ENCODE measurements at places on chromosomes 3 and 15. TPM values are rescaled to one million over a fixed set of nuclear protein-coding genes. Genes with fewer than 3 reads are reported as not detected.

UQCC5 gene
- polyA plus RNA-seq = 43.8 TPM

GOLGA8J gene
- polyA plus RNA-seq = not detected

LSMEM2 gene
- polyA plus RNA-seq = 0.03 TPM

ACKR2 gene
- polyA plus RNA-seq = 0.10 TPM

LMOD3 gene
- polyA plus RNA-seq = not detected
